ENCODE measurements at places on chromosomes 4 and X. TPM values are rescaled to one million over a fixed set of nuclear protein-coding genes. Genes with fewer than 3 reads are reported as not detected.

DNA sequence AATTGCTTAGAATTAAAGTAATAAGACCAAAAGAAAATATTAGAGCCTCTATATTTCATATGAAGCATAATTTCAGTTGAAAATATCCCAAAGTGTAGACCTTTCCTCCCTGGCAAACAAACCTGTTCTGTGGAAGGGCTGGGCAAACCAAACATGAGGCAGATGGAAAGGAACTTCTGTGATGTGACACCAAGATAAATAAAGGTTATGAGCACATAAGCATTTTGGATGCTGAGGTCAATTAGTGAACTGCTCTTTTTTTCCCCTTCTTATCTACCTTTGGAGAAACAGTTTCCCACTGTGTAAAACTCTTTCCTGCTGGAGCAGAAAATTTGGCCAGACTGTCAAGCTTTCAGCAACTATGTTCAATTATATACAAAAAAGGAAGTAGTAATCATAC, 109.6 kb upstream of the STIM2 start:
- DNase-seq = no peak

Gene ZNF674
- total RNA-seq = 1.9 TPM

Gene PNMA3
- total RNA-seq = 2.6 TPM

Gene P2RY4
- total RNA-seq = 0.20 TPM

GRCh38 chrX:73850124-73851013, 287.4 kb downstream of the CHIC1 start:
- no peak for DNase-seq

Gene NAP1L5
- 17.3 TPM for total RNA-seq
